ENCODE measurements at places on chromosomes 1 and 21.

GRCh38 chr21:37461479-37461878, 94.9 kb downstream of the DYRK1A start:
- no peak for DNase-seq

DNA sequence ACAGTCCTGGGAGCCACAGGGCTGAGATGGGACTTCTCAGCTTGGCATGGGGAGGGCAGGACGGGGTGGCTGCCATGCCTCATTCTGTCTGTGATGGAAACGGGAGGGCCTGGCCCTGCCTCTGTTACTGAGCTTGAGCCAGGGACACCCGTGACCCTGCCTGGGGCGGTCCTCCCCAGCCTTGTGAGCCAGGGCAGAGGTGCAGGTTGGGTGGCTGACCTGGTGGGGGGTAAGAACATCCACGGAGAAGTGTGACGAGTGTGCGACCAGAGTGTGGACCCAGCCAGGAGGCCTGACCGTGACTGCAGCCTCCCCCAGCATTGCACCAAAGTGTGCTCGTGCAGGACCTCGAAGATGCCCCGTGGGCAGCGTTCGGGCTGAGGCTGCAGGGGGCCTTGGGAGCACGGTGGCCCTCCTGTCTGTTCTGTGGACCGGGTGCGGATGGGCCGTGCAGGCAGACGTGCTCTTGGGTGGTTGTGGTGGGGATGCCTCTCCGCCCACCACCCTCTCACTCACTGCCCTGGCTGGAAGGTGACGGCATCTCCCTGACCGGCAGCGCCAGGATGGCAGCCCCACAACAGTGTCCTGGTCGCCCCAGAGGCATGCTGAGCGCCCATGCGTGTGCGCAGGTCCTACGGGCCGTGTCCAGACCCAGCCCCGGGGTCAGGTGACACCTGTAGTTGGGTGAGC, 45.4 kb downstream of the SKI start:
- no peak for DNase-seq

- no peak for DNase-seq
Observed at GRCh38 chr1:225224287-225224686, 203.6 kb downstream of the LBR start.

GRCh38 chr21:44734841-44735240, 23.5 kb upstream of the TSPEAR start:
- DNase-seq: no peak

DNA sequence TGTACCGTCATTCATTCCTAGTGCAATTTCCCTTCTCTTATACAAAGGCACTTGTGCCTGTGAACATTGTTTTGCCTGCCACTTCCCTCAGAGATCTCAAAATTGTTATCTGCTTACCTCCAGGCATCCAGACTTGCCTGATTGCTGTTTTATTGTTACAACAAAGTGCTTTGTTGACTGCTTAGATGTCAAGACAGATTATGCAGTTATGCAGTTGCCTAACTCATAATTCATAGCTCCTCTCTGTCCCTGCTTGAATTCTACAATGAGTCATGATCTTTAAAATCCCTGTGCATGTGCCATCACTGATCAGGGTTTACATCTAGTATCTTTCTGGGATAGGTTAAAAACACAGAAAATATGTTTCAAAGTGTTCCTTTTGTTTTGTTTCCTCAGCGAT, 24.5 kb downstream of the CXADR start:
- DNase-seq: no peak
